Ureter (tissue), 1 donor: ENCODE measurements at places on chromosomes 16 and 17. TPM values are rescaled to one million over a fixed set of nuclear protein-coding genes. Genes with fewer than 3 reads are reported as not detected.

- DNase-seq: no peak
These were observed 49.6 kb downstream of the PITPNM3 start for GRCh38 chr17:6506679-6507231.

Gene ZFPM1
- 13.7 TPM for total RNA-seq

DNA sequence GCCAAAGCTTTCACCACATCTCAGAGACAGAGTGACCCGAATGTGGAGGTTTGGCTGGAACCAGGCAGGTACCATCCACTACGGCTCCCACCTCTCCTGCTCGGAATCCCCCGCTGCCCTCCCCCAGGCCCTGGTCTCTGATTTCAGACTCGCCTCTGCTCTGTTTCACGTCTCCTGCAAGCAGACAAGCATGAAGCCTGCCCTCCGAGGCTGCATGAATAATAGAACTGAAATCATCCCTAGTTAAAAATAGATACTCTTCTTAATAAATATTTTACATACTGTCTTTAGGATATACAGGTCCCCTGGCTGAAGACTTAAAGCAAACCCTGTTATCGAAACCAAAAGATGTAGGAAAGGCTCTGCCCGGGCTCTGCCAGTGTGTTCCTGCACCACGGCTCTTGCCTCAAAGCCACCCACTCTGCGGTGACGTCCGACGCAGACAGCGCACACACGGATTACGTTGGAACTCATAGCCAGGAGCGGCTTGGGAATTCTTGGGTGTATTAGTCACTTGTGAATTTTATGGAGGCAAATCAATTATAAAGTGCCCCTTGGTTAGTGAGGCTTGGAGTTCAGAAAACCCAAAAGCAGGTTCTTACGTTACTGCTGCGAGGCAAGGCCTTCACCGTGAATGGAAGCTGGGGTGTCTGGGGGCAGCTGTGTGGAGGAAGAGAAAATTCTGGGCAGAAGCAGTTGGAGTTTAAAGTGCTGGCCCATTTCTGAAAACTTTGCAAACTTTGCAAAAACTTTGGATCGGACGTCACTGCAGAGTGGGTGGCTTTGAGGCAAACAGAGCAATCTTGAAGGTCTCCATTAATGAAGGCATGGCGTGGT lies 25.6 kb upstream of the NPTX1 start:
- DNase-seq: no peak

Gene TEX19
- total RNA-seq: not detected

Gene ROGDI
- total RNA-seq: 35.5 TPM

- DNase-seq: no peak
These were observed 1.2 kb upstream of the CDC6 start for GRCh38 chr17:40286473-40286872.

DNA sequence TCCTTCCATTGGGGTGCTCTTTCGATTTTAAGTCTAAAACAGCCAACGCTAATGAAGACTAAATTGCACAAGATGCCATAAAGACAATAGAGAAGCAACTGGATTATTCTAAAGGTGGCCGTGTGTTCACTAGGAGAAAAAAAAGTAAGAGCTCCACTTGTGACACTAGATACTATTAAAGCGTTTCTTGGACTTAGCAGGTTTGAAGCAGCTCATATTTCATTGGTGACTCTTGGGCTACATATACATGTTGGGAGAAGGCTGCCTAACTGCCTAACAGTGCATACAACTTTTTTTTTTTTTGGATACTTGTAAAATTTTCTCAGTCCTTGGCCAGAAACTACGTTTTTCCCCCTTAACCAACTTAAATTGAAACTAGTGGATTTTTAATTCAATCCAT lies 111.8 kb upstream of the NOG start:
- DNase-seq: no peak

DNA sequence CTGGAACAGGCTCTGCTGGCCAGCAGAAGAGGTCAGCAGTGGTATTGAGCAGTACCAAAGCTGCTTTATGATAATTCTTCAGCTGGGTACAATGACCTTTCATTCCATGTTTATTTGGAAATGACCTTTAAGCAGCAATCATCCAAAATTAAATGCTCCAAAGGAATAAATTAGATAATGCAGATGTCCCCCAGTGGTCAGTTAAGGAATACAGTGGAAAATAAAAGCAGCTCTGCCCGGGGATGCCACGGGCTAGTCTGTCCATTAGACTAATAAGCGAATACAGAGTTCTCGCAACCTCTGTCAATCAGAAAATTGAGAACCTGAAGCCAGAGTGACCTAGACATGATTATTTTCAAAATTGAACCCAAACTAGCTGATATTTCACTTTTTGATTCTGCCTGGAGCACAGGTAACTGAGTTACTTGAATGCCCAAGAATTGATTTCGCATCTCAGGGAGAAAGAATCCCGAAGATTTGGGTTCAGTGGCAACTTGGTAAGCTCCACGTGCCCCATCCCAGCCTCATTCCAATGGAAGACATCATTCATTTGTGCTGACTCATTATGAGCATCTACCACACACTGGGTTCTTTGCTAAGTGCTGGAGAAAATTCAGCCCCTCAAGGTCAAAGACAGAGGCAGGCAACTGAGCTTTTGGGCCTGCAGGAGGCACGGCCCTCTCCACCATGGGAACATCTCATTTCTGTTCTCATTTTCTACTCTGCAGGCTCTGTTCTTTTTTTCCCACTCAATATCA lies 34.4 kb upstream of the SLC39A11 start:
- no peak for DNase-seq

GRCh38 chr17:51720439-51720838 lies 438.1 kb downstream of the CA10 start:
- DNase-seq: no peak

DNA sequence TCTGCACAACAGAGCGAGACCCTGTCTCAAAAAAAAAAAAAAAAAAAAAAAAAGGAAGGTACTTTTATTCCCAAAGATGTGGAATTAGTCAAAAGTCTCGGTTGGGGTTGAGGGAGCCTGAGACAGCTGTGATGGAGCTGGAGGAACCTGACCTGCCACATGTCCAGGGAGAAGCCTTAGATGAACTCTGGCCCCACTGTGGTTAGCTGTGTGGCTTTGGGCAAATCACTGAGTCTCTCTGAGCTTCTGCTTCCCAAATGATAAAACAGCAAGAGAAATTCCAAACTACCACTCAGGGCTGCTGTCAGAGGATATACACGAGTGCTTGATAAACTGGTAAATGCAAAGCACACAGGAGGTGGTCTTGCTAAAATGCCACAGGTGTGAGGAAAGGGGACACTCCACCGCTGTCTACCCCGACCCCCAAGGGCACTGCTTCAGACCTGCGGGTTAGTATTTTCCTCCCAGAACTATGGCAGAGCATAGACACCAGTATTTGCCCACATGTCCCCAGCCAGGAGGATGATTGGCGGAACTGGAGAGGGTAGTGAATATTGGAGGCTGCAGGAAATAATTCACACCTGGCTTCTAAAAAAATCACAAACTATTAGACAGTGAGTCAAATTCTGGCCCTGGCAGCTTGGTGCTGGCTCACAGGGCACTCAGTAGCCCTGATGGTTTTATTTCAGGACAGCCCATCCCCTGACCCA lies 14.7 kb downstream of the DRC3 start:
- no peak for DNase-seq

Gene KRT33A
- not detected for total RNA-seq

DNA sequence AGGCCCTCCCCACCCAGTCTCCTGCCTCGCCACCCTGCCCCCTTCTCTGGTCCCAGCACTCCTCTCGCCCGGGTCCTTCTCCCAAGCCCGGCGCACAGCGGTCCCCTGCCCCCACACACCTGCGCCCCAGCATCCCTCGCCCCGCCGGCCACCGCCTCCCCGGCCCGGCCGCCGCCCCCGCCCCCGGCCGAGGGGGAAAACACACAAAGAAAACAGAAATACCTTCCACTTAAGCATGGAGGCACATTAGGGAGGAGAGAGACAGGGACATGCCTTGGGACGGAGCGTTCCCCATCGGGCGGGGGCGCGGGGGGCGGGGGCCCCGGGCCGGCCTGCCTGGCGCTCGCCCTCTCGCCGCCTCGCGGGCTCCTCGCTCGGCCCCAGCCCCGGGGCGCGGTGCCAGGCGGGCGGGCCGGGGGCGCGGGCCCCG lies 326 bp downstream of the SRCIN1 start:
- DNase-seq: no peak

DNA sequence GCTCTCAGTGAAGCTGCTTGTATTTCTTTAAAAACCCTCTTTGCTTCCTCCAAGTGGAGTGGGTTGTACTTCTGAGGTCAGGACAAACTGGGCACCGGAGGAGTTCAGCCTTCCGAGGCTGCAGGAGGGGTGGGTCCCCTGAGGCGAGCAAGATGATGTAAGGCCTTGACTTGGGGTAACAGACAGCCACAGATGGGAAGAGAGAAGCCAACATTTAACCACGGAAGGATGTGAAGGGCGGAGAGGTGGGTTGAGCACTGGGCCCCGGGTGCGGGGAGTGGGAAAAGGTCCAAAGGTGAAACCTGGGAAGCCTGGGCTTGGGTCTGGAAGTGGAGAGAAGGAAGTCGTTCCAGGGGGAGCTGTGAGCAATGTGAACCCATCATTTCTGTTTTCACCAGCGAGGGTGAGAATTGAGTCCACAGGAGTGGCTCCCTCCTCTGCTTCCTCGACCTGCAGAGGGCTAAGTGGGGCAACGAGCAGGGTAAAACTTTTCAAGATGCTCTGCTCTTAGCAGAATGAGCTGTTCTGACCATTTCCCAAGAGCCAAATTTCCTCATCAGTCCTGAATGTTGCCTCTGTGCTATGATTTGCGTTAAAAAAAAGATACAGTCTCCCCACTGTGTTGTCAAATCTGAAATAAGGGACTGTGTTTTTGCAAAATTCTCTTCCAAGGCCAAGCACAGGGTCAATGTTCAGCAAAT lies 137.7 kb upstream of the CRHR1 start:
- DNase-seq: no peak

GRCh38 chr17:48052956-48053757 lies 5.0 kb downstream of the NFE2L1 start:
- no peak for DNase-seq

Gene C16orf54
- total RNA-seq: 1.6 TPM

GRCh38 chr16:9099131-9099625 lies 7.7 kb downstream of the HAPSTR1 start:
- no peak for DNase-seq

DNA sequence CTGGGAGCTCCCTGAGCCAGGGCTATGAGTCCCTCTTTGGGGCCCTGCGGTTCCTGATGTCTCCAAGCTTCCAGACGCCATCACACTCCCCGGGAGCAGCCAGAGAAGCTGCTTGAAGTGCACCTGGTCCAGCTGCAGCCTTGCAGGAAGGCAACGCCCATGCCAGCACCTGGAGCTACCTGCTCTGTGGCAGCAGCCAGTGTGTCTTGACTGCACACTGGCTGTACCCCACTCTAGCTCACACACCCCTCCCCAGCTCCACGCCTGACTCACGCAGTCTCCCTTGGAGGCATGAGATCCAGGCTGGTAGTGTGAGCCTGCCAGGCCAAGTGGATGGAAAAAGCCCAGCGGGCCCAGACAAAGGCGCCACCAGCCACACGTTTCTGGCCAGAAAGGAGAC lies 63.3 kb downstream of the USP32 start:
- no peak for DNase-seq

GRCh38 chr17:42857389-42857788 lies 6.4 kb downstream of the AOC3 start:
- DNase-seq: no peak

- DNase-seq: no peak
These were observed 20.7 kb upstream of the GLG1 start for GRCh38 chr16:74627506-74628220.

Gene BCL6B
- 21.6 TPM for total RNA-seq

Gene KRT40
- not detected for total RNA-seq

Gene CDK5R1
- total RNA-seq: 0.83 TPM

Gene SLC35G6
- not detected for total RNA-seq

Gene TEX14
- total RNA-seq: 0.55 TPM

Gene NKD1
- 27.8 TPM for total RNA-seq

GRCh38 chr17:40322358-40323315 lies 13.7 kb downstream of the RARA start:
- no peak for DNase-seq

DNA sequence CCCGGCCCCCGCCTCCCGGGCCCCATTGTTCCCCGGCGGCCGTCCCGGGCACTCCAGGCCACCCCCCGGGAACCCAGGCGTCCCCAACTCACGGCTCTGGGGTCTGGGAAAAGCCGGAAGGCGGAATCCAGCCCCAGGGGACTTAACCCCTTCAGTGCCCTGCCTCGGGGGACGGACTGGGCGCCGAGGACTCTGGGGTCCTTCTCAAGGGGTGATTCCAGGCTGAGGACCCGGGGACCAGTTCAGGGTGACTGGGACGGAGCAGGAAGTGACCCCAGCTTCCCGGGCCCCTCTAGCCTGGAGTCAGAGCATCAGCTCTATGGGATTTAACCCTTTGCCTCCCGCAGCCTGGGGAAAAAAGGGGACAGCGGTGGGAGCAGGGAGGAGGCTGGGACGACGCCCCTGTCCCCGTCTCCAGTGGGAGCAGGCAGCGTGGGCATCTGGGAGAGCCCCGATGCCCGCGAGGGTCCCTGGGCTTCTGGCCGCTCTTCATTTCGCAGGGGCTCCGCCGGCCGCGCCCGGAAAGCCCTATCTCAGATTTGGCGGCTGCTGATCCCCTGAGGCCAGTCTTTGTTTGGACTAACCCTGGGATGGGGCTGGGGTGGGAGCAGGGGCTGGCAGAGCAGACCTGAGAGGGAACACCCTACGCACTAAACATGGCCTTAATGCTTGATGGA lies at the start of gene ZNF629:
Gene ZNF629 (minus strand): TSS at position 270 of the 677 bp plus-strand sequence. CDS start 2,723 bp downstream, outside the sequence.
- peak; percentile 79 for DNase-seq

- no peak for DNase-seq
These were observed 21.1 kb downstream of the KRT23 start for GRCh38 chr17:40916366-40916765.

DNA sequence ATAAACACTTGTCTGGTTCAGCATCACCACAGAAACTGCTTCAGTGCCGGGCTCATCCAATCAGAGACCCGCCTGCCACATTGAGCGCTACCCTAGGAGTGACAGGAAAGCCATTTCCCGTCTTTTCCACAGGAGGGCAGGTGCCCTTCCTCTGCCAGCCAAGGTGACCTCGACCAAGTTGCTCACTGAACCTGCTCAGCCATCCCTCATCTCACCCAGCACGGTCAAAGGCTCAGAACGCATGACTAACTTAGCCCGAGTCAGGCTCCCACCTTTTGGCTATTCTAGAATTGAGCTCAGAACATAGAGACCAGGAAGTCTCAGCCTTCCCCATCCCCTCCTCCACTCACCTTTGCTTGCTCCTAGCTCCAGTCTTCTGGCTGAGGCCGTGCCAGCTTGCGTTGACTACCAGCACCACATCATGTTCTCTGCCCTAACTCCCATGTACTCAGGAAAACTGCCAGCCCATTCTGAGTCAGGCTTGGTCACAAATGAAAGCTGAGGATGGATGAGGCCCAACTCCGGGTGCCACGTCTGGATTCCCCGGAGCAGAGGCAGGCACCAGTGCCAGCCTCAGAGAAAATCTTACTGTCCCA lies 15.6 kb downstream of the MRPS23 start:
- no peak for DNase-seq

Gene IL17C
- total RNA-seq: not detected

- no peak for DNase-seq
These were observed 31.8 kb downstream of the MRPS23 start for GRCh38 chr17:57818066-57818465.
